Spinal cord (tissue), 10 donors: ENCODE measurements at places on chromosomes 5 and 9. TPM values are rescaled to one million over a fixed set of nuclear protein-coding genes. Genes with fewer than 3 reads are reported as not detected.

The TAF11L8 gene
- total RNA-seq: not detected

The ARPC5L gene
- total RNA-seq: 14.3 TPM

The SLC31A1 gene
- 22.9 TPM for total RNA-seq

The VLDLR gene
- 32.3 TPM for total RNA-seq

The BARHL1 gene
- total RNA-seq: not detected

The GABRA6 gene
- total RNA-seq: not detected

The TAF11L5 gene
- not detected for total RNA-seq

The SLC6A7 gene
- 4.4 TPM for total RNA-seq

The GLRA1 gene
- 39.1 TPM for total RNA-seq

The DEPDC1B gene
- total RNA-seq: 6.5 TPM

The RNF180 gene
- 39.4 TPM for total RNA-seq
